ENCODE measurements at places on chromosomes 7 and 10.

DNA sequence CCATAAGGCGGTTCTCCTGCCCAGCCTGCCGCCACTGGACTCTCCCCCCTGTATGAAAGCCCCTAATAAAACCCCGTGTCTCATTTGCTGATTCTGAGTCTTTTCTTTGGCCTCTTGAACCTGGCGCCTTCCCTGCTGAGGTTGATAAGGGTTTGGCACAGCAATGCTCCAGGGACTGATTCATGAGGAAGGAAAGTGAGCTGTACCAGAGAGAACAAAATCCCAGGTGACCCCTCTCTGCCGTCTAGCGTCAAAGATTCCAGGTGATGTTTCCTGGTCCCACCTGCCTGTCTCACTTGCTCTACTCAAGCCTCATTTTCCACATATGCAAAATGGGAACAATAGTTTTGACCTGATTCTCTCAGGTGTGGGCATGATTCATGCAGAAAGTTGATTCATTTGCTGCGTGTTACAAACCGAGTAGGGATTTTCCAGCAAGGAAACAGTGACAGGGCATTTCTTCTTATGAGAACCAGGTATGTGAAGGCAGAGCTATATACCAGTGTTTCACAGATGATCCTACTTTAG, 730.6 kb upstream of the IGFBP3 start:
- no peak for DNase-seq

DNA sequence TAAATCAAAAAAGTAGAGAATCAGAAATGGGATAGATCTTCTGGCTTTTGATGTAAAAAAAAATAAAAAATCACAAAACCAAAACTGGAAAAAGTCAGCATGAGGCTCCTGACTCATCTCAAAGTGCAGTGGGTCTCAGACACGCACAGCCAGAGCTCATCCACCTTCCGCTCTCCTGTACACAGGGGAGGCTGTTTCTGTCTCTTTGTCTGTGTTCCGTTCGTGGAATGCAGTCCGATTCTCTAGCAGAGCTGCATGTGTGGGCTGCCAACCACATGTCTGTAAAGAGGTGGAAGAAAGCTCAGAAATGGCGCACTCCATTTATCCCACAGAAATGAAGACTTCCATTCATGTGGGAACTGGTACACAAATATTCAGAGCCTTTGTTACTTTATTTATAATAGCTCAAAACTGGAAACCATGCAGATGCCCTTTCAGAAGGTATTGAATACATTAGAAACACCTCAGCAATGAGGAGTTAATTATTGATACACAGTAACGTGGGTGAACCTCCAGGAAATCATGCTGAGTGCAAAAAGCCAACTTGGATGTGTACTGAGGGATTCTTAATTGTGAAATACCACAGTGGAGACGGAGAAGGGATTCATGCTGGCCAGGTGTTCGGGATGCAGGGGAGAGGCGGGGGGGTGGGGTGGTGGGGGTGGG, 123.3 kb downstream of the TRRAP start:
- no peak for DNase-seq

GRCh38 chr10:22391600-22391999, 46.3 kb downstream of the SPAG6 start:
- DNase-seq: no peak

DNA sequence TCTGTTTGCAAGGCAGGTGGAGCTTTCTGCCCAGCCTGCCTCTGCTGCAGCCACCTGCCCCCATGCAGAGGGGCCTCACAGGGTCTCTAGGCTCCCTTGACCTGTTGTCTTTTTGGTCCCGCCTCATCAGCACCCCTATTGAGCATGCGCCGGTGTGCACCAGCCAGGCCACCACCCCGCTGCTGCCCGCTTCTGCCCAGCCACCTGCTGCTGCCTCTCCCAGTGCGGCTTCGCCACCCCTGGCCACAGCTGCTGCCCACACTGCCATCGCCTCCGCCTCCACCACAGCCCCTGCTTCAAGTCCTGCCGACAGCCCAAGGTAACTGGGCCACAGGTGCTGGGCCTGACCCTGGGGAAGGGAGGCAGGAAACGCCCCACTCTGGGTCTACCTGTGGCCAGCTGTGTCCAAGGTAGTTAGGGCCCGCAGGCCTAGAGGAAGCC, 38.1 kb downstream of the LDB3 start:
- DNase-seq: no peak

DNA sequence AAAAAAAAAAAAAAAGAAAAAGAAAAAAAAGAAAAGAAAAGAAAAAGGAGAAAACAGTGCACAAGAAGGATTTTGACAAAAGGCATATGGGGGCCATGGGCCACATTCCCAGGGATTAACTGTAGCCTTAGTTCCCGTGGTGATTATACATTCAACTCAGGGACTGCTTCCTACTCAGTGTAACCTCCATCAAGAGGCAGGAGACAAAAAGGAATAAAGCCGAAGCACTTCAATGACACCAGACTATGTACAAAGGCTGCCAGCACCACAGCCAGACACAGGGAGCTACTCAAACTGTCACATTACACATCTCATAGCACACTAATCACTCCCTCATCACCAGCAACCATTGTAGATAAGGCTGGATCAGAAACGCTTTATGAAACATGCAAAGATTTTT, 5.1 kb upstream of the PMPCB start:
- DNase-seq: no peak

DNA sequence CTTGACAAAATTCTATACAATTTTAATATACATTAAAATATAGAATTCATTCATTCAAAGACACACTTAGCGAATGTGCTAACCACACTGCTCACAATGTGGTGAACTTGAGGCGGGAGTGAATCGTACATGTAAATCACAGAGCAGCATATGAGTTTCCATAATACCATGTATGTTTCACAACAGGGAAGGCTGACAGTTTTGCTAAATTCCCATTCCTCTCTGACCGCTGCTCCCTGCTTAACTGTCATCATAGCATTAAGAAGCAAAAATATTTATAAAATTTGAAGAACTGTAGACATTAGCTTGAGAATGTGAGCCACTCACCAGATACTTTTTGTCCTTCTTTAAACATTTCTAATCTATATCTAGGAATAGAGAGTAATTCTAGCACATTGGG, 763.3 kb downstream of the MAGI2 start:
- no peak for DNase-seq

Data from stimulated activated CD4-positive, alpha-beta T cell treated with anti-CD3 and anti-CD28 coated beads, TNF-alpha, amount 100 ng/mL, for 1 hour (primary cell).